ENCODE measurements at places on chromosomes 5 and 9. TPM values are rescaled to one million over a fixed set of nuclear protein-coding genes. Genes with fewer than 3 reads are reported as not detected.

SNCAIP gene
- polyA plus RNA-seq, result 1.7 TPM

TLR4 gene
- 5.4 TPM for polyA plus RNA-seq

YIPF5 gene
- polyA plus RNA-seq, result 132 TPM

ENG gene
- polyA plus RNA-seq, result 23.3 TPM

WDR38 gene
- not detected for polyA plus RNA-seq

BARHL1 gene
- polyA plus RNA-seq, result not detected

CDO1 gene
- polyA plus RNA-seq, result 1.8 TPM

TNPO1 gene
- 106 TPM for polyA plus RNA-seq

GABRB2 gene
- not detected for polyA plus RNA-seq

DNA sequence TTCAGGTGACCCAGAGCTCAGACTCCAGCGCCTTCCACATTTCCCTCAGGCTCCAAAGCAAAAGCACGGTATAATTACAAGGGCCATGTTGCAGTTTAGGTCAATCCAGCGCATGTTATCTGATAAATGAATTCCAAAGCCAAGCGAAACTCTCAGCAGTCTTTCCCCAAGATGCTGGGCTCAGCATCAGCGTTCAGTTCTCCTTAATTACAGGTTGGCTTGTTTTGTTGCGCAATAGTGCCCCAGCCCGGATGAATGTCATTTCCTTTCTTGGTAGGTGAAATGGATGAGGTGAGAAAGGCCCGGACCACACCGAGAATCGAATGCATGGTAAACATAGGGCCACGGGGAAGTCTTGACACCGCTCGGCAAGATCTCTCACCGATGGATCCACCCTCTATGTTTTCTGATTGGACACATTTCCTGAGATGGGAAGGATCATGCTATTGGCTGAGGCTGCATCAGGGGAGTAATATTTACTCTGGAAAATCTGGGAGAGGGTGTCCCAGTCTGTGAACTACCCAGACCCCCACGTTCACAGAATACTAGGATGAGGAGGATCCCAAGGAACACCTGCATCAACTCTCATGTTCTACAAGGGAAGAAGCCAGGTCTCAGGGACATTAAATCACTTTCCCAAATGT lies 221.2 kb upstream of the ANKRD55 start:
- DNase-seq, result no peak

DNA sequence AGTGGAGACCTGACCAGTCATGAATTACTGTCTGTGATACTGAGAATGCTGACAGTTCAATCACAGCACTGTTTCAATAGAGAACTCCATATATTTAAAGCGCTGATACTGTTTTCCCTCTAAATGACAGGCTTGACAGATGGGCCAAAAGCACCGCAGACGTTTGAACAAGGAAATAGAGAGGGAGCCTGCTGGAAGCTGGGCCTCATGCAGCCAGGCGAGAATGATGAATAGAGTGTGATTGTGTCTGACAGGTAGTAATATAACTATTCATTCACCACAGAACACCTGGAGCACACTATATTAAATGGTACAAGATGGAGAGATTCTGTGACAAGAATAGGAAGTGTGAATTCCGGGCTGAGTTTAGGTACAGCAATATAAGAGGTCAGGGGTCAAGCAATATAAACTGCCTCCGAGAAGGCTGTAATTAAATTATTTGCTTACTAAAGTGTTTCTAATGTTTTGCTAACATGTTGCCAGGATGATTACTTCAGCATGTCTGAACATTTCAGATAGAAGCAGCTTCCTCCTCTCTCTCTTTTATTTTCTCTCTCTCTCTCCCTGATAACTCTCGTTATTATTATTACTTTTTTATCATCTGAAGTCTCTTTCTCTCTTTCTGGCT lies 297.7 kb downstream of the CSNK1G3 start:
- no peak for DNase-seq

DNA sequence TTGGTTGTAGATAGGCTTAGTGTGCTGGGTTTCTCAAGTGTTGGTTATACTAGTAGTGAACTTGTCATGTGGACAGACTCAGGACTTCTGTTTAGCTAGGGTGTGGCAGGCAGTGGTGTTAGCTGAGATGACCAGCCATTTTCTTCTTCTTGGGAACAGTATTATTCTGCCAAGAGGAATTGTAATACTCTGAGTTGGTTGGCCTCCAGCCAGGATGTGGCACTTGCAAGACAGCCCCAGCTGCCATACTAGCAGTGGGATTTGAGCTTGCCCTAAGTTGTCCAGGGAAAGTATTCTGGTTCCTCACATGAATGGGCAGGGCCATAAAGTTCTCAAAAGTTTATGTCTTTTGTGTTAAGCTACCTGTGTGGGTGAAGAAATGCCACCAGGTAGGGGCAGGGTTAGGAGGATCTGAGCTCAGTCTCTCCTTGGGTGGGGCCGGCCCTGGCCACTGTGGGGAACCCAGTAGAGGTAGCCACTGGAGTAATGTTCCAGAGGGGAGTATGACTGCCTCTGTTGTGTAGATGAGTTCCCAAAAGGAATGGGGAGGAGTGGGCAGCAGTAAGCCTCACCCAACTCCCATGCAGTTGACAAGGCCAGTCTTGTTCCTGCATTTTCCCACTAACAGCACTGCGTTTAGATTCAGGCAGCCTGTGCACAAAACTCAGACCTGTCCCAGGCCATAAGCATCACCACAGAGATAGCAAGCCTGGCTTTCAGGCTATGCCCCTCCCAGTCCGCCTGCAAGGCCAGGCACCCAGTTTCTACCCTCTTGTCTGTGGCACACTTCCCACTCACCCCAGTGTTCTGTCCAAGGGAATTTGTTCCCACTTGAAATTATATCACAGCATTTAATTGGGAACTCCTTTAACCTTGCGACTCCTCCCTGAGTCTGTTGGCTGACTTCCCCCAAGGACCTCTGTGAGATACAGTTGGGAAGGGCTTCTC lies 250.7 kb downstream of the ANXA1 start:
- DNase-seq, result no peak

- DNase-seq, result no peak
These were observed 56.1 kb upstream of the PIP5K1B start for GRCh38 chr9:68648971-68649370.

GRCh38 chr9:126852086-126852688 lies 8.3 kb upstream of the ZBTB34 start:
- DNase-seq, result no peak

DNA sequence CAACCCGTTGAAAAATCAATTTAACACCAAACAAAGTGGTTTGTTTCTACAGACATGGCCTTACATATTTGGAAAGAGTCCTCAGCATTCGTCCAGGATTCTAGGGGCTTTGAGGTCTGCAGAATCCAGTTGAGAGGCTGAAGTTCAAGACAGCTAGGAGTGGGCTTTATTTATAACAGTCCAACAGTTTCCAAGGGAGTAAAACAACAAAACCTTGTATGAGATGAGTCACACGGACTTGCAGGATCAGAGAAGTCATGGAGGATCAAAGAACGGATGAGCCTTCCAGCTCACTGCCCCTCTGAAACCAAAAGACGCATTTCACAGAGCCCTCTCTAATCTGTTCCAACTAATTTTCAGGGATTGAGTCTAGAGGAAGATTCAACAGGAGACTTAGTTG lies 11.1 kb upstream of the ESM1 start:
- no peak for DNase-seq

DNA sequence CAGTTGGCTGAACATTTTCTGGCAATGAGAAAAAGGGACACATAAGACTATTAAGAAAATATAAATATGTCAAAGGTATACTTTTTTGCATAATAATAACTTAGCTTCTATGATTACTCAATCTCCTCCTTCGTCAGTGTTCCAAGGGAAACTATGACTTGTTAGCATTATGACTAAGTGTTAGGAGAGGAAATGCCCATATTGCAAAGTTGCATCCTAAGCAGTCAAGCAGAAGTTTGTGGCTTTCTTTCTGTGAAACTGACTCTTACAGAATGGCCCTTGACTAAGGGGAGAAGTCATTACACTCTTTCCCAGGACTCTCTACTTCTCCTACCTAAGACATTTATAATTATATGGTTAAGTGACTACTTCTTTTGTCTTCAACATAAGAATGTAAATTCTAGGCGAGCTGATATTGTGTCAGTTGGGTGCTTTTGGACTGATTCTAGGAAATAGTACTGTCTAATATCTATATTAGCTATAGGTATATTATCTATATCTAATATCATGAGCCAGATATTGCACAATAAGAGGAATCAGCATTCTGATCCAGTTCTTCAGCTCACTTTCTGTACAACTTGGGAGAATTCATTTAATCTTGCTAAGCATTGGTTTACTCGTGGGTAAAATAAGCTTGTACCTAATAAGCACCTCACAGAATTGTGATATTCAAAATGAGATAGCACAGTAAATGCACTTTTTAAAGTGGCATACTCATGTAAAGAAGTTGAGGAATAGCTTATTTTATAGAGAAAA lies 16.4 kb upstream of the SPINK6 start:
- no peak for DNase-seq

DNA sequence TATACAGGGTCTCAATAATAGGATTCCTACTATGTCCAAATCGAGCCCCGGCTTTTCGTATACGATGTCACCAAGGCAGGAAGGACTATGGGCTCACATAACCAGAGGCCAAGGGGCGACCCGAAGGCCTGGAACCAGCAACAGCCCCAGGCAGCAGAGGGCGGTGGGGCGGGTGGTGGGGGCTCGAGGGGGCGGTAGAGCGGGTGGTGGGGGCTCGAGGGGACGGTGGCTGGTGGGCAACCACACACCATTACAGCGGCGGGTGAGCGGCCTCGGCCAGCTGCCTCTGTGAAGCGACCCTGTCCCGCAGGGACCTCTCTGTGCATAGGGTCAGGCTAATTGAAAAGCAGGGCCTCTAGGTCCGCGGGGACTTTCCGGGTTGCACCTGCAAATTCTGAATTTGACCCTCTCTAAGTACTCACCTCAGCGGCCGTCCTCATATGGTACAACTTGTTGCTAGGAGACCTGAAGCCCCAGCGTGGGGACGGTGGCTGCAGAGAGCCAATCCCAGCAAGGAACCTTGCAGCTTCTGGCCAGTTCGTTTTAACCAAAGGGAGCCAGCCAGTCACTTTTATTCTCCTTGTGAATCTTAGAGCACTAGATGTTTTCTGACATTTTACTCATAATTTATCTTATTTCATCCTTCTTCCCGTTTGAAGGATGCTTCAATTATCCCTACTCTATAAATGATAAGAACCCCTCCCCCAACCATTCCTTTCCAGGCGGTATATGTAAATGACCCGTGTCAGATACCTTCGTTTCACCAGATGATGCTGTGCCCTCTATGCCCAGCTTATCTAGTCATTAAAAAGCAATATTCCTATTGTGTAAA lies at the start of gene NME5:
Gene NME5, minus strand, starts transcription at position 480 of the 832 bp plus-strand sequence. CDS start 648 bp downstream, outside the sequence.
- DNase-seq, result no peak

GRCh38 chr5:93572101-93572607 lies 8.9 kb downstream of the NR2F1-AS1 start:
- DNase-seq, result no peak

- peak; percentile 54 for DNase-seq
These were observed 41.9 kb downstream of the CDK7 start for GRCh38 chr5:69276422-69277174.

DNA sequence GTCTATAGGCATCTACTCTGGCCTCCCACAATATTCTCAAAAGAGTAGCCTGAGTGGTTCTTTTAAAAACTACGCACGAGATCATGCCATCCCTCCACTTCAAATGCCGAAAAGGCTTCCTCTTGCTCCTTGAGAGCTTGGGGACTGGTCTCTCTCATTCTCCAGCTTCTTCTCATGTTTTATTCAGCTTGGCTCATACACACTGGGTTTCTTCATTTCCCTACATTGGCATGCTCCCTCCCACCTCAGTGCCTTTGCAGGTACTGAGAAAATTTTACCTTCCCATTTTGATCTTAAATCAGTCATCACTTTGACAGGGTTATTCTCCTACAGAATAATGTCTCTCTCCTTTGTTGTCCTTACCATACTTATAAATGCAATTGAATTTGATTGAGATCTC lies 20.4 kb downstream of the PRLR start:
- no peak for DNase-seq

GRCh38 chr5:61493973-61494372 lies 161.9 kb downstream of the ZSWIM6 start:
- no peak for DNase-seq

GRCh38 chr5:1797855-1798254 lies 1.8 kb downstream of the MRPL36 start:
- DNase-seq, result no peak

DNA sequence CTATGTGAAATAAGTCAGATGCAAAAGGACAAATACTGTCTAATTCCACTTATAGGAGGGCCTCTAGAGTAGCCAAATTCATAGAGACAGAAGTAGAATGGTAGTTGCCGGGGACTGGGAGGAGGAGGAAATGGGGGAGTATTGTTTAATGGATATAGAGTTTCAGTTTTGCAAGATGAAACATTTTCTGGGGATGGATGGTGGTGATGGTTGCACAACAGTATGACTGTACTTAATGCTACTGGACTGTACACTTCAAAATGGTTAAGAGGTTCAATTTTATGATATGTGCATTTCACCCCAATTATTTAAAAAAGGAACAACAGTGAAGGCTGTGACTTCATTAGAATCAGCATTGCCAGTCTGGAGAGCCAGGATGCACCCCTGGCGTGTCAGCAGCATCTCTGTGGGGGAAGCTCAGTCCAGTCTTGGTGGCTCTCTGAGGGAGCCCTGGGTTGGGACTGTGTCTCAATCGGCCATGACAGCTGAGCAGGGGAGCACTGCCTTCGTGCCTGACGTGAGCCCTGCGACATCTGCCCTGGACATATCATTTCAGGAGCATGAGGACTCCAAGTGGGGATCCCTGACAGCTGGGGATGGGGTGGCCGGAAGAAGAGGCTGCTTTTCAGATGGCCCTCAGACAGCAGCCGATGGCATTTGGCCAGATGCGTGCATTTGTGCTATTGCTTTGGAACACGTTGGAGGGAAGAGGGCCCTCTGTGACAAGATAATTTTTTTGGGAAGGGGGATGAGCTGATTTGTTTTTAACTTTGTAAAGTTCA lies 130.8 kb upstream of the STC2 start:
- DNase-seq, result no peak

GRCh38 chr9:8686516-8686915 lies 886.9 kb upstream of the DMAC1 start:
- no peak for DNase-seq

DNA sequence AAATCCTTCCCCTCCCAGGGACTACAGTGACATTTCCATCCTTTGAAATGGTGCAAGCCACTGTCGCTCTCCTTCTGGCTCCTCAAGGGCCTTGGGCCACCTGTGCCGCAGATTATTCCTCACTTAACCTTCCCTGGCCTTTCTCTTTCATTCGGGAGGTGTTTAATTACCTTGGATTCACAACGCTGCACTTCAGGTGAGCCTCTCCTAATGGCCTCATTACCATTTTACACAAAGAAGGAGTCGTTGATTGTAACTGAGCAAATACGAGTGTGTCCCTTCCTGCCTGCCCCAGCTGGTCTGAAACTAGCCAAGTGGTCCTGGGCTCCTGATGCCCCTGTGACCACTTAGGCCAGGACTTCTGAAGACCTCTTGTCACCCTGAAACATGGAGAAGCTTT lies 205.0 kb downstream of the CRB2 start:
- no peak for DNase-seq

Measured in BJ (cell line).